ENCODE measurements at places on chromosomes 2 and 18. TPM values are rescaled to one million over a fixed set of nuclear protein-coding genes. Genes with fewer than 3 reads are reported as not detected.

The ANKRD62 gene
- total RNA-seq, result not detected

The DSG1 gene
- total RNA-seq, result 40.8 TPM

The FBXO48 gene
- 2.0 TPM for total RNA-seq

The COL4A3 gene
- total RNA-seq, result 0.19 TPM

- H3K27ac ChIP-seq, result no peak overlapping the region
- peaks cover 19% of the 10 kb centered on the region for H3K4me1 ChIP-seq
- no peaks in the 10 kb centered on the region for H3K27me3 ChIP-seq
These were observed 51.0 kb upstream of the RAB27B start for GRCh38 chr18:54777118-54777791.

GRCh38 chr2:232878855-232879617, 9.0 kb downstream of the SNORC start:
- no peak for DNase-seq
- peak overlapping the region; percentile 41 for H3K4me3 ChIP-seq
- H3K27me3 ChIP-seq, result peaks cover 15% of the 10 kb centered on the region

- H3K27me3 ChIP-seq, result no peaks in the 10 kb centered on the region
- no peak overlapping the region for H3K4me3 ChIP-seq
- H3K27ac ChIP-seq, result no peak overlapping the region
- no peak for DNase-seq
- H3K4me1 ChIP-seq, result no peaks in the 10 kb centered on the region
- no peaks in the 10 kb centered on the region for H3K36me3 ChIP-seq
These were observed 51.9 kb downstream of the CACNB4 start for GRCh38 chr2:152046940-152047339.

DNA sequence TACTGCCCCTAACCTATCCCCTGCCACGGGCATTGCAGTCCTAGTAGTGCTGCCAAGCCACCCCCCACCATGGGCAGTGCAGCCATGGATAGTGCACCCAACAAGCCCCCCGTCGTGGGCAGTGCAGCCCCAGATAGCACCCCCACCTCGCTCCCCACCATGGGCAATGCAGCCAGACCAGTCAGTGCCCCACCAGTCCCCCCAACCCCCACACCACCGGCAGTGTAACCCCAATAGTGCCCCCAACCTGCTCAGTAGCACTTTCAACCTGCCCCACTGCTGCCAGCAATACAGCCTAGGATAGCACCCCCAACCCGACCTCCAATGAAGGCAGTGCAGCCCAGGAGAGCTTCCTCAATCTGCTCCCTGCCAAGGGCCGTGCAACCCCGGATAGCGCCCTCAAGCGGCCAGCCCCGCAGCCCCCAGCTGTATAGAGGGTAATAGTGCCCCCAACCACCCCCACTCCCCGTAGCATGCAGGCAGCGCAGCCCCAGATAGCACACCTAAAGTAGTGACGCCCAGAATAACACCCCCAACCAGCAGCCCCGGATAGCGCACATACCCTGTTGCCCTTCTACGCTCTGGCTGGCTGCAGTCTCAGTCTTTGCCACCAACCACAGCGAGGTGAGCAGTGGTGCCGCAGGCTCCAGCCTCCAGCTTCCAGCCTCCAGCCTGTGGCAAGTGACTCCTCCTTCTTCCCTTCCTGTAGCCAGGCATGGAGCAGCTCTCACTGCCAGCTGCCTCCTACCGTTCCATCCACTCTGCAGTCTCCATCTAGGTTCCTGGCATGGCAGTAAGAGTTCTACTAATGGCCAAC, 45.4 kb upstream of the ANKRD62 start:
- no peak overlapping the region for H3K4me3 ChIP-seq
- H3K27ac ChIP-seq, result no peak overlapping the region

DNA sequence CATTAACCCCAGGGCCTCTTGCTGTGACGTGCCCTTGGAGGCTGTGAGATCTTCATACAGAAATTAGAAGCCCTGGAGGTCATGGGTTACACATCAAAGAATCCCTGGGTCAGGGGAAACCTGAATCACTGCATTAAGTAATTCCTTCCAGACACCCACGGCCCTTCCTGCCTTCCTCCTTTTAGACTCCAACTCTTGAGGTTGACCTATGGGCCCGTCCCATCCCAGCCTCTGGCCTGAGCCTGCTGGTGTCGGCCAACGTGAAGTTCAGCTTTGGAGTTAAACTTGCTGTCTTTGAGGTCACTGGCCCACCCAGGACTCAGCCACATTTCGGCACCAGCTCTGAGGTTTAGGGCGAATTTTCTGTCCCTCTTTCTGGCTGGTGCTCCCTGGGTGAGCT, 198.3 kb downstream of the ACKR3 start:
- no peak overlapping the region for H3K4me3 ChIP-seq
- H3K4me1 ChIP-seq, result peaks cover 30% of the 10 kb centered on the region
- peaks cover 3% of the 10 kb centered on the region for H3K36me3 ChIP-seq
- no peak for DNase-seq
- H3K27me3 ChIP-seq, result peaks cover 10% of the 10 kb centered on the region

GRCh38 chr2:113351375-113352355, 72.9 kb upstream of the PAX8 start:
- H3K4me1 ChIP-seq, result peaks cover 22% of the 10 kb centered on the region
- H3K36me3 ChIP-seq, result no peaks in the 10 kb centered on the region
- H3K27me3 ChIP-seq, result peaks cover 3% of the 10 kb centered on the region

GRCh38 chr18:70459731-70460130, 170.9 kb downstream of the SOCS6 start:
- no peaks in the 10 kb centered on the region for H3K36me3 ChIP-seq
- peaks cover 6% of the 10 kb centered on the region for H3K4me1 ChIP-seq
- no peak overlapping the region for H3K27ac ChIP-seq
- H3K4me3 ChIP-seq, result no peak overlapping the region

DNA sequence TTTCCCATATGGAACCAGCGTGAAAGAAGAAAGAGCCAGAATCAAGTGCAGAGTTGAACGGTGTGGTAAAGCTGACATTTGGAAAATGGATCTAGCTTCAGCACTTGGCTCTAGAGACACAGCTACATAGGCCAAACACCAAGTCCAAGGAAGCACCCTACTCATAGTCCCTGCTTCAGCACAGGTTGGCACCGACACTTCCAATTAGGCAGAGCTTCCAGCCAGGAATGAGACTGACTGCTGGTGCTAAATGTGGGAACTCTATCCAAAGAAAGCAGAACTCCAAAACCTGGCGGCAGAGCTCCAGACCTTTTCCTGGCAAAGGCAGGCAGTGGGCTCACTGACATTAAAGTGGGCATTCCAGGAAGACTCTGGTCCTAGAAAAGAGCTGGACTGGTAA, 125.4 kb upstream of the CTNNA2 start:
- no peaks in the 10 kb centered on the region for H3K27me3 ChIP-seq
- no peak for DNase-seq
- no peak overlapping the region for H3K4me3 ChIP-seq
- H3K36me3 ChIP-seq, result no peaks in the 10 kb centered on the region

DNA sequence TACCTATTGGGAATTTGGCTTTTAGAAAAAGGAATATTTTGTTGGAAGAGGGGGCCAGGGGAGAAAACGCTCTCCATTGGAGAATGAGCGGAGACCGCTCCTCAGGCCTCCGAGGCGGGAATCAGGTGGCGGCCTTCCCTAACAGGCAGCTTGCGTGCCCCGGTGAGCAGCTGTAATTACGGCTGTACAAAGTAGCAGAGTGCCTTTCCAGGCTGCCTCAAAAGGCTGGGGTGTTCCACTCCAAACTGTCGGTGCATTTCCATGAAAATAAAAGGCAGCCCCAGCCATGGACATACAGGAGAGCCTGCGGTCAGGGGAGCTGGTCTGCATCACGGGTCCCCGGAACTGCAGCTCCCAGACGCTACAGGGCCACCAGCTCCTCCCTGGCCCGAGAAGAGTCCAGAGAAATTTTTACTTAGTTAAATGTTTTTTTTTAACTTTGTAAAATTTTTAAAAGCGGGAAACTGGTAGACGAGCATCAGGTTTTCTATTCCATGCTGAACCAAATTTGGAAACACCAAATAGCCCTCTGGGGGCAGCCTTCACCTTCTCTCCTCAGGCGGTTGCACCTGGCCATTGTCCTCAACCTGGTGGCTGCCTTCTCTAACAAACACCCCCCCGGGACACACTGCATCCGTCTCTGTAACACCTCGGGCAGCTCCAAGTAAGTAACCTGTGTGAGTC, 209.3 kb upstream of the SALL3 start:
- H3K4me3 ChIP-seq, result no peak overlapping the region
- H3K27ac ChIP-seq, result no peak overlapping the region
- peaks cover 19% of the 10 kb centered on the region for H3K4me1 ChIP-seq
- DNase-seq, result no peak

DNA sequence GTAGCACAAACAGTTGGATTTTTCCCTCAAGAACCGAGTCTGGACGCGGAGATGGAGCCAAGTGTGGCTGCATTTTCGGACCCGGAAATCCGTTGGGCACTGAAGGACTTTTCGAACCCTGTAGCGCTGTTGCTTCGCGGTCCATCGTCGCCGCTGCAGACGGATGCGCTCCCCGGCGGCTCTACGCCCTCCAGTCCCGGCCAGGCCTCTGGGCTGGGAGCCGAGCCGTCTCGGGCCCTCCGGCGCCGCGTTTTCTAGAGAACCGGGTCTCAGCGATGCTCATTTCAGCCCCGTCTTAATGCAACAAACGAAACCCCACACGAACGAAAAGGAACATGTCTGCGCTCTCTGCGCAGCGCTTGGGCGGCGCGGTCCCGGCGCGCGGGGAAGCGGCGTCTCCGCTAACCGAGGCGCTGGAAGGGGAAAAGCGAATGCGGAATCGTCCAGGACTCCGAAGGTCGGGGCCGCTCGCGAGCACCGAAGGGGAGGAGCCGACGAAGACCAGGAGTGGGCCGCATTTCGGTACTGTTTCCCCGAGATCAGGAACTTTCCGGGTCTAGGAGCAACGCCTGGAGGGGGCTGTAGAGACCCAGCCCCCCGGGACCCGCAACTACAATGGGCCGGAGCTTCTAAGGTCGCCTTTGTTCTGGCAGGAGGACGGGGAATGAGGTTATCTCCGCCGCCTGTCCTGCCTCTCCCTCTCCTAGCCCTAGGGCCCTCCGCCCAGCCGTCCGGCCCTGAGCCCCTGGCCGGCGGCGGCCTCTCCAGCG, 3.2 kb downstream of the EMX1 start:
- H3K4me3 ChIP-seq, result peak overlapping the region; percentile 73
- peak; percentile 70 for DNase-seq
- H3K36me3 ChIP-seq, result no peaks in the 10 kb centered on the region
- peaks cover 73% of the 10 kb centered on the region for H3K27me3 ChIP-seq

DNA sequence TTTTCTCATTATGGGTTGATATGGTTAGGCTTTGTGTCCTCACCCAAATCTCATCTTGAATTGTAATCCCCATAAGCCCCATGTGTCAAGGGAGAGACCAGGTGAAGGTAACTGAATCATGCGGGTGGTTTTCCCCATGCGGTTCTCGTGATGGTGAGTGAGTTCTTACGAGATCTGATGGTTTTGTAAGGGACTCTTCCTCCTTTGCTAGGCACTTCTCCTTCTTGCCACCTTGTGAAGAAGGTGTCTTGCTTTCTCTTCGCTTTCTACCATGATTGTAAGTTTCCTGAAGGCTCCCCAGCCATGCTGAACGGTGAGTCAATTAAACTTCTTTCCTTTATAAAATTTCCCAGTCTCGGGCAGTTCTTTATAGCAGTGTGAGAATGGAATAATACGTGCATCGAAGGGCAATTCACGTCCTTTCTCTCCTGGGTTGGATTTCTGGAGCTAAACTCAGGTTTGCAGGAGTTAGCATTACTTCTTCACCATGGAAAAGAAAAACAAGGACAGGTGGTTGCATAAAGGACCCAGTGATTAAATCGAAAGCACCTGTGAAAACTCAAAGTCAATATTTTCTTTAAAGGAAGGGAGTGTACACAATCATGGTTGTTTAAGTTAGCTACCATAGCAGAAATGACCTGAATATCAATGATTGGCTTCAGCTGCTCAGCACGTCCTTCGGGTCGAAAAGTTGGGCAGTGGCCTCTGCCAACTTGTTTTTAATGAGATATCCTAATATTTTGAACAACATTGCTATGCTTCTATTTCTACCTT, 54.1 kb downstream of the CDC42EP3 start:
- DNase-seq, result no peak
- no peak overlapping the region for H3K4me3 ChIP-seq
- peak overlapping the region; percentile 53 for H3K27ac ChIP-seq
- no peaks in the 10 kb centered on the region for H3K4me1 ChIP-seq
- H3K27me3 ChIP-seq, result no peaks in the 10 kb centered on the region
